ENCODE measurements at places on chromosomes 12 and 14.
A peak's percentile ranks its signal among the peaks of the same experiment; 100 is the strongest.

GRCh38 chr12:25993901-25994651 is 35.6 kb downstream of the RASSF8 start:
- DNase-seq: no peak

- DNase-seq: no peak
Measured at GRCh38 chr12:116898669-116899068, 12.1 kb upstream of the FBXW8 start.

GRCh38 chr14:98685725-98686124 is 586.3 kb downstream of the BCL11B start:
- DNase-seq: no peak

GRCh38 chr12:8609061-8609570 is 3.5 kb downstream of the AICDA start:
- DNase-seq: no peak

DNA sequence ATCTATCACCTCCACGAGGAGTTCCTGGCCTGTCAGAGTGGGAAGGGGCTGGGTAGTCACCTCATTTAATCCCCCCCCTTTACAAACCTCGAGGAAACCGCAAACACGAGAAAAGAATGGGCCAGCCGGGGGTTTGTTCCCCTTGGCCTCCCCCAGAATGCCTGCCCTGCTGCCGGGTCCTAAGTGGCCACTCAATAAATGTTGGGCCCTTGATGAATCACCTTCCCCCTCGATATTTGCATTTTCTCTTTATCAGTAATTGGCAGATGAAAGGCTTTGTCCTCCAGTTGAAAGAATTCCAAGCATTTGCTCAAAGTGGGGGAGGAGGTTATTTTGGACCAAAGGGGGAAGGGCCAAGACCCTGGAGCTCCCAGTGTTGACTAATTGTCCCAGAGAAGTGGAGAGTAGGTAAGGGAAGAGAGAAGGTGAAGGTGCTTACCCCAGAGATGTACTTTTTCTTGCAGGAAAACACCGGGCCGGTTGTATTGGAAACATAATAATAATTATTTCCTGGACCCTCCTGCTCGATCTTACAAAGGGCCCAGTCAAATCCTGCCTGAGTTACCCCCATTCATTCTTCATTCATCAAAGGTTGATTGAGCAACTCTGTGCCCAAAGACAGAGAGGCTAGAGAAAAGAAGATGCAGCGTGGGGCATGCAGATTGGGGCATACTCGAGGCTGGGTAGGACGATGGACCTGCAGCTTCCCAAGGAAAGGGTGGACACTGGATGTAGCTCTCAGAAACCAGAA is 1.9 kb upstream of the KDM2B start:
- no peak for DNase-seq

GRCh38 chr14:64825509-64825908 is 54.2 kb downstream of the SPTB start:
- no peak for DNase-seq

DNA sequence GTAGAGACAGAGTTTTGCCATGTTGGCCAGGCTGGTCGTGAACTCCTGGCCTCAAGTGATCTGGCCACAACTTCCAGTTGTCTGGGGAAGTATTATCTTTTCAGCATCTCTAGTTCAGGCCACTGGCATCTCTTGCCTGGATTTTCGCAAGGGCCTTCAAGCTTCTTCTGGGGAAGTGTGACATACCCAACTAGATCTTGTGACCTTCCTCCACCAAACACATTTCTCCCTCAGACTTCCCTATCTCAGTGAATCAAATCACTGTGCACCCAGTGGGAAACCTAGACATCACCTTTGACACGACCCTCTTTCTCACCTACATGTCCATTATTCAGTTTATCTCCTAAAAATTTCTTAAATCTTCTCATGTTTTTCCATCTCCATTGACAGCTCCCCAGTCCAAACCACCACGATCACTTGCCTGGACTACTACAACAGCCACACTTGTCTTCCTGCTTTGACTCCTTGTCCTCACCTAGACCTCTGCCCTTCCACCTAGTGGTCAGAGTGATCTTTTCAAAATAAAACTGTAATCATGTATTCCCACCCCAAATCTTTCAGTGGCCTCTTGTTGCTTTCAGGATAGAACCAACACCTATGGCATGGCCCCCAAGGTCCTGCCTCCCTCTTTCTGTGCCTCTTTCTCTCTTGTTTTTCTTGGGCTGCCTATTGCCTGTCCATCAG is 3.3 kb downstream of the EEF1AKMT3 start:
- DNase-seq: no peak

- DNase-seq: no peak
Measured at GRCh38 chr14:93055651-93056115, 60.0 kb downstream of the ITPK1 start.

GRCh38 chr12:16331998-16332397 is 15.4 kb upstream of the MGST1 start:
- DNase-seq: no peak

GRCh38 chr12:124721501-124722162 is 142.0 kb downstream of the SCARB1 start:
- no peak for DNase-seq

- no peak for DNase-seq
Measured at GRCh38 chr12:41334390-41334789, 146.3 kb downstream of the PDZRN4 start.

- DNase-seq: no peak
Measured at GRCh38 chr12:5439788-5440300, 7.9 kb downstream of the NTF3 start.

- no peak for DNase-seq
Measured at GRCh38 chr12:123879101-123879500, 93.5 kb downstream of the CCDC92 start.

- no peak for DNase-seq
Measured at GRCh38 chr12:96241431-96241830, 47.3 kb downstream of the ELK3 start.

DNA sequence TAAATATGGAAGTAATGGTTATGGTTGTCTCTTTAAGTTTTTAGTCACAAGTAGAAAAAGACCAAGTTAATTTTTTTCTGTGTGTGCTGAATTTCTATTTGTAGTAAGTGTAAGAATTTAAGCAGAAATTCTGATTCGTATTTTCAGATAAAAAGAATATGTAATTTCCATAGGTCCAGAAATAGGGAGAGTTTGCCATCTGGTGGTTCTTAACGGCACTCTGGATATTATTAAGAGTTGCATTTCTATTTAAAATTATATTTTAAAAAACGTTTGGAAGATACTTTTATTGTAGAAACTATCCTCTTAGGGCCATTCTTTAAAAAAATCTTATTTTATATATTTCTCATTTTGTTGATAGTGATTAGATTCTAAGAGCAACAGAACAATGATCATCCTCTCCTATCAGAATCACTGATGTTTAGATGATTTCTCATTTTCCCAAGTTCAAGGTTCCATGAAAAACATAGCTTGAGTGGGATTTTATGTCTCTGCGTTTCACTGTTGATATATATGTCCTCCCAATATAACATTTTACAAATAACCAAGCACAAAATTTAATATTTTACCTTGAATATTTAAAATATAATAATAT is 88.3 kb downstream of the LRRK2 start:
- DNase-seq: no peak

DNA sequence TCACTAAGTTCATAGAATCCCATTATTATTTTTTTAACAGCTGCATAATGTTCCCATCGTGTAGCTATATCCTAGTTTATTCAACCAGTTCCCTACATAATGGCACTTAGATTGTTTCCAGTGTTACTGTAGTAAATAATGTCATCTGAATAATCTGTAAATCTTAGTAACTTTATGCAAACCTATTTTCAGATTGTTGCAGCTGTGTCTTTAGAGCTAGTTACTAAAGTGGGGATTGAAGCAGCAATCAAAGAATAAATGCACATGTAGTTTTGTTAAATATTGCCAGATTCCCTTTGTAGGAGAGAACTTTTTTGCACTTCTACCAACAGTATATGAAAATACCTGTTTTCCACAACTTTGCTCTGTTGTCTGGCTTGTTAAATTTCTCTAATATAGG is 13.1 kb downstream of the ARID2 start:
- DNase-seq: no peak

DNA sequence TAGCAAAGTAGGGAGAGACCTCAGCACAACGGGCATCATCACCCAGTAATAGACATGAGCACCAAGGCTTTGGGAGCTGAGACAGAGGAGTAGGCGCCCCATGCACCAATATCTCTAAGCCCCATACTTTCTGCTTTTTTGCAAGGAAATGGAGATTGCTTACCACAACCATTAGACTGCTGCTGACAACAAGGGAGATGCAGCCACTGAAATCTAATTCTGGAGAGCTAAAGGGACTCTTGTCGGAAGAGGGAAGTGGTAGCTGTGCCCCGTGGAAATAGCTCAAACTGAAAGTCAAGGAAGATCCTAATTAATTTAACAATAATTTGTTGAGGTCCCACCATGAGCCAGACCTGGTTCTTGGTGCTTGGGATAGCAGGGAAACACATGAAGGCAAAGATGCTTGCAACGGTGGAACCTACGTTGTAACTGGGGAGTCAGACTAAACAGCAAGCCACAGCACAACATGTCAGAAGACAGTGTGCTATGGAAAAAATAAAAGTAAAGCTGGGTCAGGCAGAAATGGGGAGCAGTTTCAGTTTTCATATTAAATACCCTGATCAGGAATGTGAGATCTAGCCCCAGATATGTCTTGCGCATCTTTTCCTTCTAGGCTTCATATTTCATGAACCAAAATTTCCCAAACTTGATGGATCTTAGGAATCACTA is 1131.0 kb downstream of the BCL11B start:
- DNase-seq: no peak

DNA sequence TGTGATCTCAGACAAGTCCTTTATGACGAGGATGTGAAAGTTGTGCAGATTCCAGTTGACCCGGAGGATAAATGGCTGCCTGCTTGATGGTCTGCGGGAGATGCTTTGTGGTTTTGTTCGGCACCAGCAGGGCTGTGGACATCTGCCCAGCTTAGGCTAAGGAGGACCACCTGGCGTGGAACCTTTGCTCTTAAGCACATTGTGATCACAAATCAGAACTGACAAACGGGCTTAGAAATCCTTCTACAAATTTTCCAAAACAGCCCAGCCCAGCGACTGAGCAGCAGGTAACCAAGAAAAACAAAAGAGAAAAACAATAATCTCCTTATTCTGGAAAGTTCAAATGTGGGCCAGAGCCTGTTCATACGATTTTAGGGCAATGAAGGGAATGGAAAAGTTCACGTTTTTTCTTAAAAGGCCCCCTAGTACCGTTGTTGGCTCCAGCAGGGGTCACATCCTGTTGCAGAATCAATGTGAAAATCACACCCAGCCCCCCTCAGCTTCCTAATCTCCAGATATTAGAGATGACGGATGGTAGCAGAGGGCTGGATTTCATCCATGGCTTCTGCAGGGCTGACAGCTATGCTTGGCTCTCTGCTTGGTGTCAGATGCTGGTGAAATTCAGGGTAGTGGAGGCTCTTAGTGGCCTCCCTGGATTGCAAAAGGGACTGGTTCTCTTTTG is 81.1 kb upstream of the RFLNA start:
- DNase-seq: no peak

- DNase-seq: no peak
Measured at GRCh38 chr12:57441846-57442427, 7.4 kb downstream of the INHBC start.

- DNase-seq: peak; percentile 41
Measured at GRCh38 chr14:99884834-99885648, 91.8 kb downstream of the EML1 start.

GRCh38 chr14:72201645-72202044 is 269.4 kb downstream of the RGS6 start:
- no peak for DNase-seq

GRCh38 chr14:102690509-102691286 is 86.6 kb upstream of the TRAF3 start:
- no peak for DNase-seq

- DNase-seq: no peak
Measured at GRCh38 chr12:122740351-122740750, 9.7 kb upstream of the HCAR1 start.

DNA sequence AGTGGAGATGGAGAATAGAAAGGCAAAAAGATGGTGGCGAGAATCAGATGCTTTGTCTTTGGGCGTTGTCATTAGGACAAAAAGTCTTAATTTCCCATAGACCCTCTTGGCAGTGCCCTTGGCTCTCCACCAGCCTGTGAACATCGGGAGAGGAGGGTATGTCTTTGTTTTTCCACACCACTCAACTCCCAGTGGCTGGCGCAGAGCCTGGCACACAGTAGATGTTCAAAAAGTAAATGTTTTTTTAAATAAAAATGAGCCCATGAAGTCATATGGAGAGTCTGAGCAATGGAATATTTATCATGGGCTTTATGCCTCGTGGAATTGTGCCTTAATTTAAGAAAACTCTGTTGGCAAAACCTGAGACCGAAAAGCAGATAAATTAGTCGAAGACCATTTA is 90.4 kb downstream of the SRGAP1 start:
- no peak for DNase-seq

DNA sequence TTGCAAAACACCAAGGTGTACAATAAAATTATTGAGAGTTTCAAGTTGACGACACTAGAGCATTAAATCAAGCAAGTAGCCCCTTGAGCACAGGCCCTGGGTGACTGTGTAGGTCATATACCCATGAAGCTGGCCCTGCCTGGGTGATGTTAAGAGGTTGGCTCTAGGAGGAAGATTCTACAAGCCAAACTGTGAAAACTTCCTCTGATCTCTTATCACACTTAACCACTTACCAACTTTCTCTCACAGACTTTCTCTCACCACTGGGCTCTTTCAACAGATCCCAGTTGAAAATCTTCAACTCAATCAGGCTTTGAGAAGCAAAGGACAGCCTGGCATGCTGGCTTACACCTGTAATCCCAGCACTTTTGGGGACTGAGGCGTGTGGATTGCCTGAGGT is 186.9 kb upstream of the BTG1 start:
- DNase-seq: no peak

- DNase-seq: no peak
Measured at GRCh38 chr12:53564941-53565340, 57.7 kb upstream of the NPFF start.

- DNase-seq: no peak
Measured at GRCh38 chr12:82383930-82384552, 25.7 kb downstream of the METTL25 start.

- DNase-seq: no peak
Measured at GRCh38 chr14:100880271-100881101, 23.0 kb downstream of the RTL1 start.

GRCh38 chr14:77955816-77956484 is 156.0 kb downstream of the ADCK1 start:
- DNase-seq: no peak

DNA sequence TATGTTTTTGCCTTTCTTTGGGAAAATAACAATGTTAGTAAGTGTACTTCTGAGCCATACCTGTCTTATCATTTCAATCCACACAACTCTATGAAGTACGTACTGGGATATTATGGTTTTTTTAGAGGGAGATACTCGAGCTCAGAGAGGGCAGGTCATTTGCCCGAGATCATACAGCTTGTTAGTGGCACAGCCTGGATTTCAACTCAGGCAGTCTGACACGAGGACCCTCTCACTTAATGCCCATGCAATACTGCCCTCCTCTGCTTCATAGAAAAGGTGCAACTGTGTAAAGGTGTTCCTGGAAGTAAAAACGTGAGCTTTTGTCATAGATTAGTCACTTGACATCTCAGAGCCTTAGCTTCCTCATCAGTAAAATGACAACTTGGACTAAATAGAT is 128.0 kb downstream of the NDUFA12 start:
- no peak for DNase-seq

- DNase-seq: no peak
Measured at GRCh38 chr14:63862163-63862562, 9.4 kb downstream of the SYNE2 start.
